Esophagus muscularis mucosa (tissue), 4 donors: ENCODE measurements at places on chromosomes 1 and 21. TPM values are rescaled to one million over a fixed set of nuclear protein-coding genes. Genes with fewer than 3 reads are reported as not detected.

DNA sequence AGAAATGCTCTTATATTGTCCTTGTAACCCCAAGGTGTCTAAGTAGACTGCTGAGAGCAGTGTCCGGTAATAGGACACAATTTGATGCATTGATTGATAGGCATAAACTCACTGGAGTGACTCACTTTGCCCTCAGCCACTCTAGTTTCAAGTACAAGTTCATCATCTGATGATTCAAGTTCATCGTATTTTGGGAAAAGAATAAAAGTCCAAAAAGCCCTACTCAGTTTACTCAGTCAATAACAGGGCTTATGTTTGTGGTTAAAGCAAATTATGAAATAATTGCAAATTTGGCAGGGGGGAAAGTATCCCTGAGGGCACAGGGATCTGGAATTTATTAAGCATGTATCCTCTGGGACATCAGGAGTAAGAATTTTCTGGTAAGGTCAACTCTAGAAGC lies 7.6 kb upstream of the ATF3 start:
- H3K4me3 ChIP-seq, result no peak overlapping the region
- peaks cover 15% of the 10 kb centered on the region for H3K4me1 ChIP-seq
- no peaks in the 10 kb centered on the region for H3K36me3 ChIP-seq
- no peak overlapping the region for H3K27ac ChIP-seq

GRCh38 chr1:59900640-59901039 lies 25.9 kb downstream of the CYP2J2 start:
- no peaks in the 10 kb centered on the region for H3K36me3 ChIP-seq
- H3K27me3 ChIP-seq, result no peaks in the 10 kb centered on the region
- H3K4me1 ChIP-seq, result no peaks in the 10 kb centered on the region
- H3K27ac ChIP-seq, result no peak overlapping the region
- no peak overlapping the region for H3K4me3 ChIP-seq
- peak; percentile 47 for DNase-seq

GRCh38 chr1:22329148-22329515 lies 122.5 kb upstream of the ZBTB40 start:
- no peaks in the 10 kb centered on the region for H3K4me1 ChIP-seq
- H3K27me3 ChIP-seq, result no peaks in the 10 kb centered on the region
- DNase-seq, result no peak
- H3K36me3 ChIP-seq, result no peaks in the 10 kb centered on the region
- H3K27ac ChIP-seq, result no peak overlapping the region

DNA sequence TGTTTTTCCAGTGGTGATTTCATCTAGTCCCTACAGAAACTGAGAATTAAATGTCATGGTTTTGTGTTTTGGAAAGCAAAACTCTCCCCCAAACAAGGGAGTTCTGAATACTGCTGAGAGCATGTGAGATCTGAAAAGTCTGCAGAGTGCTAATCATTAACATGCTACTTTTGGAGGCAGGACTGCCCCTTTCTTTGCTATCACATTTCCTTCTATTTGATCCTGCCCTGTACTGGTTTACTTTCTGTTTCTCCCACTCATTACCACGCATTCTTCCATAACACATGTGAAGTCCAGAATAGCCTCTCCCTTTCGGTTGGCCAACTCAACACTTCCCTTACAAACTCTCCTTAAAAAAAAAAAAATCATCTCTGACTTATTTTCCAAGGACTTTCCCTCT lies 63.6 kb downstream of the GADD45A start:
- DNase-seq, result no peak
- peak overlapping the region; percentile 88 for H3K27ac ChIP-seq
- no peaks in the 10 kb centered on the region for H3K36me3 ChIP-seq
- H3K4me1 ChIP-seq, result peaks cover 85% of the 10 kb centered on the region

DNA sequence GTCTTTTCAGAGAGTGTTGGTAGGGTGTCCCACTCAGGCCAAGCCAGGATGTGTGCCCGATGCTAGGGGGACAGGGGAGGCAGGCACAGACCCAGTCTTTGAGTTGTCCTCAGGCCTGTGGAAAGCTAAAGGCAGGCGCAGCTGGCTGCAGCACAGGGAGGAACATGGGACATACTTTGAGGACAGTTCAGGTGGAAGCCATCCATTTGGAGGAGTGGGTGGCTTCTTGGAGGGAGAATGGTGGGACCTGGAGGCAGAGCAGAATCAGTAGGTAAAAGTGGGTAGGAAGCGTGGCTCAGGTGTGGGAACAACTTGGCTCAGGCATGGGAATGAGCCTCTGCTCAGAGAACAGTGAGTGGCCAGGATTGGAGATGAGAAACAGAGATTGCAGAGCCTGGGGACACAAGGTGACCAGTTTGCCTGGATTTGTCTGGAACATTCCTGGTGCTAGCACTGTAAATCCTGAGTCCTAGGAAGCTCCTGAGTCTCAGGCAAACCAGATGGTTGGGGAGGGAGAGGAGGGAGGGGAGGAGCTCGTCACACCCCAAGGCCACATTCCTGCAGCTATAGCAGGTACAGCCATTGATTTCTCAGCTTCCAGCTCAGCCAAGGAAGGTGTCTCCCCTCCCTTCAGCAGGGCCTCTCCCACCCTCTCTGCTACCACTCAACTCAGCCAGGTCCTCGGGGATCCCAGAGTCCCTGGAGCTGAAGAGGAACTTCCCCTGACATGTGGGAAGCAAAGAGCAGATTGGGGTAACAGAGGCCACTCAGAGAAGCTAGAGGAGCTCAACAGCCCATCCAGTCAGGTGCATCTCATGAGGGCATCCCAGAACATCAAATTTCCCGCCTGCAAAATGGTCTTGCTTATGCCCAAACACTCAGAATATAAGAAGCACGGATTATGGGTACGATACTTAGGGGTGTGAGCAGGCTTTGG lies 65.2 kb upstream of the TINAGL1 start:
- no peak overlapping the region for H3K4me3 ChIP-seq
- H3K27ac ChIP-seq, result no peak overlapping the region
- no peaks in the 10 kb centered on the region for H3K27me3 ChIP-seq
- no peak for DNase-seq

The NID1 gene
- 390 TPM for total RNA-seq

- H3K27me3 ChIP-seq, result no peaks in the 10 kb centered on the region
- H3K27ac ChIP-seq, result no peak overlapping the region
- no peak overlapping the region for H3K4me3 ChIP-seq
- DNase-seq, result no peak
- peaks cover 85% of the 10 kb centered on the region for H3K36me3 ChIP-seq
- H3K4me1 ChIP-seq, result no peaks in the 10 kb centered on the region
Measured at GRCh38 chr21:42291751-42292562, 23.3 kb downstream of the TFF3 start.

- peak overlapping the region; percentile 13 for H3K4me3 ChIP-seq
- H3K4me1 ChIP-seq, result no peaks in the 10 kb centered on the region
- no peaks in the 10 kb centered on the region for H3K27me3 ChIP-seq
- no peaks in the 10 kb centered on the region for H3K36me3 ChIP-seq
Measured at GRCh38 chr1:121458291-121459048, 273.7 kb downstream of the SRGAP2C start.

GRCh38 chr1:231413749-231414082 lies 8.4 kb downstream of the EGLN1 start:
- no peak overlapping the region for H3K4me3 ChIP-seq
- DNase-seq, result no peak
- peaks cover 96% of the 10 kb centered on the region for H3K4me1 ChIP-seq
- H3K27me3 ChIP-seq, result no peaks in the 10 kb centered on the region

The NDC1 gene
- 8.3 TPM for total RNA-seq

DNA sequence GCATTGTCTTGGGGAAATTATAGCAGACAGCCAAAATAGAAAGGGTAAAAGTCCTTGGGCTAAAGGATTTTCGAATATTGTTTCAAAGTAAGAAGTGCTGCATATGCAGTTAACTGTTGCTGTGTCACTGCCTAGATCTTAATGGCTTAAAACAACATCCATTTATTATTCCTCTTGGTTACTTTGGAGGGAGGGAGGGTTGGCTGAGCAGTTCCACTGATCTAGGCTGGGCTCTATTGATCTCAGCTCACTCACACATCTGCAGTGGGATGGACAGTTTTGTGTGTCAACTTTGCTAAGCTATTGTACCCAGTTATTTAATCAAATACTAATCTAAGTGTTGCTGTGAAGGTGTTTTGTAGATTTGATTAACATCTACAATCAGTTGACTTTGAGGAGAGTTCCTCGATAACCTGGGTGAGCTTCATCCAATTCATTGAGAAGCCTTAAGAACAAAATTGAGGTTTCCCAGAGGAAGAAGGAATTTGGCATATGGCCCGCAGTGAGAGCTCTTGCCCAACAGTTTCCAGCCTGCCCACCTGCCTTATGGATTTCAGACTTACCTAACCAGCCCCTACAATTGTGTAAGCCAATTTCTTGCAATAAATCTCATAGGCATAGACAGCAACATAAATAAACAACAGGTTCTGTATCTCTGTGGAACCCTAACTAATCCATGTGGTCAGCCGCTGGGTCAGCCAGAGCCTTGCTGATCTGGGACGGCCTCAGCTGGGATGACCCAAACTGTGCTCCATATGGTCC lies 187.3 kb downstream of the AK5 start:
- no peak for DNase-seq
- H3K27ac ChIP-seq, result no peak overlapping the region
- no peak overlapping the region for H3K4me3 ChIP-seq
- no peaks in the 10 kb centered on the region for H3K36me3 ChIP-seq
- H3K4me1 ChIP-seq, result peaks cover 19% of the 10 kb centered on the region
- no peaks in the 10 kb centered on the region for H3K27me3 ChIP-seq

The SLC37A1 gene
- total RNA-seq, result 7.7 TPM

The IL22RA1 gene
- not detected for total RNA-seq

- H3K27ac ChIP-seq, result peak overlapping the region; percentile 100
- no peak for DNase-seq
- H3K4me1 ChIP-seq, result peaks cover 68% of the 10 kb centered on the region
- no peaks in the 10 kb centered on the region for H3K27me3 ChIP-seq
- H3K36me3 ChIP-seq, result no peaks in the 10 kb centered on the region
- peak overlapping the region; percentile 97 for H3K4me3 ChIP-seq
Measured at GRCh38 chr1:10211805-10212410, 1.5 kb downstream of the KIF1B start.

- H3K4me1 ChIP-seq, result peaks cover 77% of the 10 kb centered on the region
- no peak overlapping the region for H3K27ac ChIP-seq
- no peak for DNase-seq
- no peak overlapping the region for H3K4me3 ChIP-seq
- H3K36me3 ChIP-seq, result peaks cover 5% of the 10 kb centered on the region
- no peaks in the 10 kb centered on the region for H3K27me3 ChIP-seq
Measured at GRCh38 chr1:15957221-15958095, 18.4 kb downstream of the ZBTB17 start.
